GM12892 (cell line): ENCODE measurements at places on chromosomes 7 and 10.

GRCh38 chr7:99380032-99380822 lies 5.7 kb downstream of the ARPC1B start:
- DNase-seq, result no peak

DNA sequence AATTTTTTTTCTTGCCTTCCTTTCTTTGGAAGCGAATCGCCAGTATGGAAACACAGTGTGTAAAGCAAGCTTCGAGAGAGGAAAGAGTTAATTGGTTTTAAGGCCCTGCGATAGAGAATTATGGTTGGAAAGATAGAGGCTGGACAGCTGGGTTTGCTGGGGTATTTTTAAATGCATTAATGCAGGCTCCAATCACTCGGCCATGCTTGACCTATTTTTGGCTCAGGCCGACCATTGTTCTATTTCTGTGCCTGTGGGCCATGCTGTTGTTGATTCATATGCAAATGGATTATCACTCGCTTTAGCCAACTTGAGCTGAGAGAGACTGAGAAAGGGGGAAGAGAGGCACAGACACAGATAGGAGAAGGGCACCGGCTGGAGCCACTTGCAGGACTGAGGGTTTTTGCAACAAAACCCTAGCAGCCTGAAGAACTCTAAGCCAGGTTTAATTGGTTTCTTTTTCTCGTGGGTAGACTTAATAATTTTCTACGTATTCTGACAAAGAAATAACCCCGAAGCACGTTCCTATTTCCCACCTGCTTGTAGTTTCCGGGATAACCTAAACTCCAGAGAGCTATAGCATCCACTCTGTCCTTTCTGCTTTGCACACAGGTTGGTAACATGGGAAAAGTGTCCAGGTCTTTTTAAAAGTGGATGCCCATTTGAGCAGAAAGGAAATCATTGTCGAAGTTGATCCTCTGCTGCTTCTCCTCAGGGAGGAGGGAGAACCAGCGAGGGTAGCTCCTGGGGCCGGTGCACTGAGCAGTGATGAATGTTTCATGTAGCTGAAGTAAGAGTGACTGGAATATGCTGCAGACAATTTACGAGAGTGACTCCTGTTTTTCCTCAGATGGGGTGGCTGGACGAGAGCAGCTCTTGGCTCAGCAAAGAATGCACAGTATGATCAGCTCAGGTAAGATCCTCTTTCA lies at the start of gene HDAC9:
HDAC9 (plus strand) TSS at position 338 of the 929 bp plus-strand sequence; CDS start at position 892, 554 bp downstream.
- no peak for DNase-seq

- no peak for DNase-seq
These were observed 565.5 kb upstream of the IGFBP3 start for GRCh38 chr7:46486256-46487206.

DNA sequence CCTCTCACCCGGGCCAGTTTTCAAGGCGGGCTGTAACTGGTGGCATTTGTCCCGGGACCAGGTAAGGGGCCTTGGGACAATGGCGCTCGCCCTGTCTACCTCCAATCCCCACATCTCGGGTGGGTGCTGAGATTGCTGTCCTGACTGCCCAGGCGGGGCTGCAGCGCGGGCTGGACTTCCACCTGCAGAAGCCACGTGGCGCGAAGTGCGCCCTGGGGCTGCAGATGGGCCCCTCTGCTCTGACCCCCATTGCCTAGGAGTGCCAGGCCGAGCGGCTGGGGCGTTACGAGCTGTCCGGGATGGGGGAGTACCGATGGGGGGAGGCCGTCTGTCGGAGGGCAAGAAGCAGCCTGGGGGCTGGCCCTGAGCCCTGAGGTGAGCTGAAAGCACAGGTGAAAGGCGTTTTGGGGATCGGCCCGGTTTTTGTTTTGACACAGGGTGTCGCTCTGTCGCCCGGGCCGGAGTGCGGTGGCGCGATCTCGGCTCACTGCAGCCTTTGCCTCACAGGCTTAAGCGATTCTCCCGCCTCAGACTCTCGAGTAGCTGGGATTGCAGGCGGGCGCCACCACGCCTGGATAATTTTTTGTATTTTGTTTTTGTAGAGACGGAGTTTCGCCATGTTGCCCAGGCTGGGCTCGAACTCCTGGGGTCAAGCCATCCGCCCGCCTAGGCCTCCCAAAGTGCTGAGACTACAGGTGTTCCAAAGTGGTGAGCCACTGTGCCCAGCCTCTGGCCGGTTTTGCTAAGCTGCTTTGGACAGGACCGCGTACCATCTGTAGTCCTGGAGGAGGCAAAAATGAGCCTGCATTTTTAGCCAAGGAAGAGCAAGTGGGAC lies at the start of gene SFXN2:
SFXN2 (plus strand) TSS at position 16 of the 835 bp plus-strand sequence. CDS start 12,001 bp downstream, outside the sequence.
- peak; percentile 38 for DNase-seq

DNA sequence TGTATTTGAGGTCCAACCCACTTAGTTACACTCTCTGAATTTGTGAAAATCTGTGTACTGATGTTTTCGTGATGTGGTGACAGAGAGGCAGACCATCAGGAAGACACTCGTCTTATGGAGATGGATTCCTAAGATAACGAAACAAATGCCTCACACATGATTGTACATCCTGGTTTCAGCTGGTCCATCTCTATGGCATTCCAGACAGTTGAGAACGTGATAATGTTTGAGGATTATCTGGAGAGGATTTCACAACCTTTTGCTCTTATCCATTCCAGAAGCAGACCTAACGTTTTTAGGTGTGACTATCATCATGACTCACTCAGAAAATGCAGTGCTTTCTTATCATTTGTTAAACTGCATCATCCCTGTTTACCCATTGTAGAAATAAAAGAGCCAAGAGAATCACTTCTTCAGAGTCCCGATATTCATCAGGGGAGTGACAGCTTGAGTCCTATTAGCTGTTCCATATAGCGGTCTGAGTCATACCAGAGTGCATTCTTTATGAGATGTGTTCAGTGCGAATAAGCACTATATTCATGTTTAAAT lies 74.5 kb downstream of the BMPER start:
- DNase-seq, result no peak

DNA sequence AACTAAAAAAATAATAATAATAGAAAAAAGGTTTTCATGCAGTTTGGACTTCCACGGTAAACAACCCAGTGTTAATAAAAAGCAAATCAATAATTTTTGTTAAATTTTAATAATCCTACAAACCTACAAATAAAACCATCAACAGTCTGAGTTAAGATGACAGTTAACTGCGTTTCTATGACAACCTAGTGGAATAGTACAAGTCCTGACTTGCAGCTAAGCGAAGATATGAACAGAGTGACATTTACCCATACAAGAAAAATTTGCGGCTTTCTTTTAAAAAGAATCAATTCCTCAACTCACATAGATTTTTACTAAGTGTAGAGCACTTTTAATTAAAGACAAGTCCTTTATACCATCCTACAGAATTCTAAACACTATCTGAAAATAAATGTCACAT lies 35.6 kb downstream of the VPS41 start:
- no peak for DNase-seq

DNA sequence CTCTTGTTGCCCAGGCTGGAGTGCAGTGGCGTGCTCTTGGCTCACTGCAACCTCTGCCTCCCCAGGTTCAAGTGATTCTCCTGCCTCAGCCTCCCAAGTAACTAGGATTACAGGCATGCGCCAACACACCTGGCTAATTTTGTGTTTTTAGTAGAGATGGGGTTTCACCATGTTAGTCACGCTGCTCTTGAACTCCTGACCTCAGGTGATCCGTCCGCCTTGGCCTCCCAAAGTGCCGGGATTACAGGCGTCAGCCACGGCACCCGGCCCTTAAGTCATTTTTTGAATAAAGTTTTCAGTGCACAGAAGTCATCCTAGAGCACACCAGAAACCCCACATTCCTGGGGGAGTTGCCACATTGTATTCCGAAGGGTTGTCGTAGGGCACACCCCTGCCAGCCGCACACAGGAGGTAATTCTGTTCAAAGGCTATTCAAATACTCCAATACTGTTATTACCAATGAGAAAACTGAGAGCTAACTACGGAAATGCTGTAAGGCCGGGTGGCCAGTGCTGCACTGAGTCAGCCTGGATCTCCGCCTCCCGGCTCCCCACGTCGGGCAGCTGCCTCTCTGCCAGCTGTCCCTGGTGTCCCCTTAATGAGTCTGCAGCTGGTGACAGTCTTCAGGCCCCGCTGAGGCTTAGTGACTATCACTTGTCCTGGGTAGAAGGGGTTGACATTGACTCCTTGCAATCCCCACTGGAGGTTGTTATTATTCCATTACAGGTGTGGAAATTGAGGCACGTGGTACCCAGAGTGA lies 8.6 kb upstream of the RFC2 start:
- DNase-seq, result no peak

GRCh38 chr10:106785528-106785927 lies 379.0 kb downstream of the SORCS1 start:
- DNase-seq, result no peak

GRCh38 chr10:130395248-130395936 lies 259.2 kb downstream of the GLRX3 start:
- no peak for DNase-seq

DNA sequence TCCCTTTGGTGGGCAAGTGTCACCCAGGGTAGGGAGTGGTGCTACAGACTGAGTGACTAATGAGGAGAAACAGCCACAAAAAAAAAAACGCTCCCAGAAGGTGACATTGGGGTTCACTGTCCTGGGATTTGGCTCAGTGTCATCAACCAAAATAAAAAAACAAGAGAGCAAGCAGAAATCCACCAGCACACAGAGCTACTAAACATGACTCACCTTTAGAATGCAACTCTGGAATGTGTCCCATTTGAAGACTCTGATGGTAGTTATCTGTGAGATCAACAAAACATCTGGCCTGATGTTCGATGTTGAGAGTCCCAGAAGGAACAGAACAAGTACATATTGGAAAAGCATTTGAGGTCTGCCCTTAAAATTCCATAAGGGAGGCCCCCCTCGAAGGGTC lies 200.3 kb upstream of the LYZL2 start:
- DNase-seq, result no peak

- no peak for DNase-seq
These were observed 222.0 kb upstream of the IMMP2L start for GRCh38 chr7:111784296-111784695.

DNA sequence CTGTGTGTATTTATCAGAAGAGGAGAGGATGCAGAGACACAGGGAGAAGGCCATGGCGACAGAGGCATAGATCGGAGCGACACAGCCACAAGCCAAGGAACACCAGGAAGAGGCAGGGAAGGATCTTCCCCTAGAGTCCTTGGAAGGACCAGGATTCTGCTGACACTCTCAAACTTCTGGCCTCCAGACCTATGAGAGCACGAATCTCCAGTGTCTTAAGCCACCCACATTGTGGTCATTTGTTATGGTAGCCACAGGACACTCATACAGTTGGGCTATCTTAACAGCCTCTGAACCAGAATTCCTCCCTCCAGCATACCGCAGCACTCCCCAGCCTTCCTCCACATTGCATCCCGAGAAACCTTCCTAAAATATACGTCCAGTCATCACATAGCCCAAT lies 367.0 kb upstream of the MGMT start:
- no peak for DNase-seq

DNA sequence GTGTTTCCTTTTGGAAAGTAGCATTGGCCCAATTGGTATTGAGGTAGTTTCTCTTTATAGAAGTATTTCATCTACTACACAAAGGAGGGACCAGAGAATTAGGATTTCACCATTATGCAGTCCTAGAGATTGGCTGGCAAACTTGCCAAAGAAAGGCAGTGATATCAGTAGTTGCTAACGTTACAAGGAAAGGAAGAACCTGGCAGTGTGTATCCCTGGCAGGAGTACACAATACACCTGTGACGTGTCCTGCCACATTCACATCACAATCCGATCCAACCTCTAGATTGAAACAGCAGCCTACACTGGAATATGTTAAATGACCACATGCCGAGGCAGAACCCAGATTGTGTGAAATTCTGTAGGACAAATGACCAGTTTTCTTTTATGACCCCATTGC lies 81.7 kb downstream of the CACNB2 start:
- no peak for DNase-seq

- no peak for DNase-seq
These were observed 100.0 kb upstream of the AMPH start for GRCh38 chr7:38731215-38731614.

DNA sequence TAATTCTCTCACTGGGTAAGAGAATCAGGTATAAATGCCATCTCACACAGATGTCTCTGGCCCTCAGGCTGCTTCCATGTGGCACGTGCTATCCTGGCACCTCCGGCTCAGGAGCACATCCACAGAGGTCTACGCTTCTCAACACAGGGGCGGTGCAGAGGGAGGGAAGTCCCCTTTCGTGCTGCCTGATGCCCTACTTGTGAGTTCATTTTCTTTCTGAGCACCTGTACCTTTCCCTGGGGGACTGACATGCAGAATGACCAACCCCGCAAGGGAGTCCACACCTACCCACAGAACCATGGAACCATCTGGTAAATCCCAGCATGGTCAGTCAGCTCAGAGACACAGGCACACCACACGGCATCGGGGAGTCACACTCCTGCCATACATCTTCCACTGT lies 99.0 kb upstream of the SAMD8 start:
- DNase-seq, result no peak

- DNase-seq, result no peak
These were observed 121.7 kb upstream of the TRIM24 start for GRCh38 chr7:138338361-138338760.

DNA sequence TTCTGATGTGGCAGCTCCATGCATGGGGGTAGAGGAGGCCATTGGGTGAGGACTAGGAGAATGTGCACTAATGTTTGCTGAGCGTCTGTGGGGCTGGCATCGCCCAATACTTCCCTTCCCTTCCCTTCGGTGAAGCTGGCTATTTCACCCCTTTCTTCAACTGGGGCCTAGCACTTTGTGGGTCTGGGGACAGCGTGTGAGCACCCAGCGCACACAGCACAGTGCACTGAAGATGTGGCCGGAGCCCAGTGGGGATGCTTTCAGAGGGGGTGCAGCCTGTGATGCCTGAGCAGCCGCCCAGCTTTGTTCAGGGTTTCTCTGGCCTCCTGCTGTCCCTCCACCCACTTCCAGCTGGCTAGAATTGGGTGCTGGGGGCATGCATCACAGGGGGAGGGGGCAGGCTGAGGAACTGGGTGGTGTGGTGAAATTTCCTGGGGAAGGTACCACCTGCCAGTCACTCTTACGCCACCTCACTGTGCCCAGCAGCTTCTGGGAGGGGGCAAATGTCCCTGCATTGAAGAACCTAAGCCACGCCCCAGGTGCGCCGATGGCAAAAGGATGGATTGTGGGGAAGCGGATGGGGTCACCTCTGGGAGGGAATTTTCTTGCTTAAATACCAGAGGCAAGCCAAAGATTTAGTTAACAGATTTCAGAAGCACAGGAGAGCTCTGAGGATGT lies 45.5 kb downstream of the CLEC2L start:
- no peak for DNase-seq

GRCh38 chr10:24561453-24561852 lies 162.2 kb downstream of the ARHGAP21 start:
- no peak for DNase-seq

- no peak for DNase-seq
These were observed 37.0 kb downstream of the SGMS1 start for GRCh38 chr10:50586740-50587088.

- no peak for DNase-seq
These were observed 106.5 kb downstream of the RPS24 start for GRCh38 chr10:78140066-78140630.
